ENCODE measurements at places on chromosomes 2 and 18. TPM values are rescaled to one million over a fixed set of nuclear protein-coding genes. Genes with fewer than 3 reads are reported as not detected.
A peak's percentile ranks its signal among the peaks of the same experiment; 100 is the strongest.

Gene UNC80
- total RNA-seq: not detected

Gene DNAJC5G
- not detected for total RNA-seq

Gene NBEAL1
- total RNA-seq: 28.6 TPM

DNA sequence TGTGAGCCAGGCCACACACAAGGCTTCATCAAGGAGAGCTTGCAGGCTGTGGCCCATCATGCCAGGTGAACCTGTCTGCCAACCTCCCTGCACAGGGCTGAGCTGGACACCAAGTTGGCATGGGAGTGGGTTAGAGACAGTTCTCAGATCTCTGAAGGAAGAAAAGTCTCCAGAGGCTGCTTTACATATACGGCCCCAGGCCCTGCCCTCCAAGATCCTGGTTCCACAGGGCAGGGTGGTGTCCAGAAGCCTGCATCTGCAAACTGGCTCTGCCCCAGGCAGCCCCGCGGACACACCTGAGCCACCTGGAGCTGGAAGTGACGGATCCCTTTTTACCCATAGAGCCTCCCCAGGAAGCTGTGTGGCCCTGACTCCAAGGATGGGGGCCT lies 24.2 kb upstream of the HES6 start:
- DNase-seq: no peak

DNA sequence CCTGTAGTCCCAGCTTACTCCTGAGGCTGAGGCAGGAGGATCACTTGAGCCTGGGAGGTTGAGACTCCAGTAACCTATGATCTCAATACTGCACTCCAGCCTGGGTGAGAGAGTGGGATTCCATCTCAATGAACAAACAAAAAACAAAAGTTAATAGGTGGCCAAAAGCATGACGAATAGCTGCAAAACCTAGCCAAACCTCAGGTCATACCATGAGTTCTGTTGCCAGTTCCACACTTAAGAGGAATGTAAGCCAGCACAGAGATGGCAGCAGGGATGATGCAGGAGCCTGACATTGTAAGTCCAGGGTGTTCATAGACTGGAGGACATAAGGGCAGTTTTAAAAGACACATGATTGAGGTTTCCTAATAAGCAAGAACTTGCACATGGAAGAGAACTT lies 55.3 kb upstream of the RMDN2 start:
- DNase-seq: no peak

DNA sequence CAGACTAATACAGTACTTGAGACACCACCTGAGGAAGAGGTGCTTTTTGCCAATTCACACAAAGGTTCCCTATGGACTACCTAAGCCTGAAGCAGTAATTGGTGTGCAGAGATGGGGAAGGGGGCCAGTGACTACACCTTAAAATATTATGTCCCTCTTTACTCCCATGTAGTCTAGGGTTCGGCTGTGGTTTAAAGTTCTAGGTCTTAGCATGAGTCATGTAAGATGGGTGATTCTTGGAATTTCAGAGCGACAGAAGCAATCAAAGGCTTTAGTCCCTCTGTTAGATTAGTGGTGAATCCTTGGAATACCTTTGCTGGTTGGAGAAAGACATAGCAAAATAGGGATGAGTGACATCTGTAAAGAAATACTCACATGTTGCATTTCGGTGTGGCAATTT lies 14.3 kb upstream of the CCDC85A start:
- DNase-seq: no peak

DNA sequence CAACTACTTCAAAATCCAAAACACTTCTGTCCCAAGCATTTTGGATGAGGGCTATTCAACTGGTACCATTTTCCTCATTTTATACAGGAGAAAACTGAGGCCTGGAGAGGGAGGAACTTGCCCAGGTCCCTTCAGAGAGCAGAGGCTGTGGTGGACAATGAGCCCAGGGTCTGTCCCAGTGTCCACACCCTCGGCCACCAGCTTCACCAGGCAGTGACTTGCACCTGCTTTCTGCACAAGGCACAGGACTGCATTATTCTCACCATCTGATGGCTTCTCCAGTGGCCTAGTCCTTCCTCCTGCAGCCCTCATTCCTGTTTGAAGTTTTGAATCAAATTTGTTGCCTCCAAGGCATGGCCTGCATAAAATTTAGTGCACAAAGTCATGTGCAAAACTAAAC lies 53.3 kb downstream of the RNF144A start:
- peak; percentile 38 for DNase-seq

- DNase-seq: no peak
Observed at GRCh38 chr2:45872211-45872610, 220.7 kb downstream of the PRKCE start.

- no peak for DNase-seq
Observed at GRCh38 chr2:15134957-15135356, 426.2 kb downstream of the NBAS start.

GRCh38 chr18:46134920-46135675 lies 30.9 kb downstream of the HAUS1 start:
- DNase-seq: no peak

DNA sequence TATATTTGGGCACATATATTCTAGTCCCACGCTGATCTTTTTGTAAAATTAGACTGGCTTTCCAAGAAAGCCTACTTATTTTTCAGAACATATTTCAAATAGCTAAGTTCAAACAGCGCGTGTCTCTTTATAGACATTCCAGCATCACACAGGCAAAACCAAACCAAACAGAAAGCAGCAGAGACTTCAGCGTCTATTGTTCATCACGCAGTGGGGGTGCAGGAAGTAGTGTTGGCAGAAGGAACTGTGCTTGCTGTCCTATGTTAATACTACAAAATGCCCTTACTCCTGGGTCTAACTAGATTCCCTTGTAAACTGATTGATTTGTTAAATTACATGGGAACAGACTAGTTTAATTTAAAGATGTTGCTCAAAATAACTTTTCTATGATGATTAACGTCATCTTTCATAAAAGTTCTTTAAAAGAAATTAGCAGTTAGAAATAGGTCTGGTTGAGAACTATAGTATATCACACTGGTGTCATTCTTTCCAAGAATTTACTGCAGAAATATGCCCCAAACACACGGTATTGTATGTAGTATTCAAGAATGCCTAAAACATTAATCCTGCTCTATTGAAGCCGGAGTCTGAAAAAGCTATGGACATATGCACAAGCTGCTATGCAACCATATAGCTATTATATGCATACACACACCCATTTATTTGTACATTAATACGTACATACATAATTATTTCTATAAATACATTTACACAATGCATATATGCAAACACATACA lies 436.3 kb downstream of the CBLN2 start:
- no peak for DNase-seq

- no peak for DNase-seq
Observed at GRCh38 chr18:9700261-9700796, 7.8 kb upstream of the RAB31 start.

- DNase-seq: peak; percentile 62
Observed at GRCh38 chr18:48800876-48801727, 149.7 kb downstream of the SMAD7 start.

DNA sequence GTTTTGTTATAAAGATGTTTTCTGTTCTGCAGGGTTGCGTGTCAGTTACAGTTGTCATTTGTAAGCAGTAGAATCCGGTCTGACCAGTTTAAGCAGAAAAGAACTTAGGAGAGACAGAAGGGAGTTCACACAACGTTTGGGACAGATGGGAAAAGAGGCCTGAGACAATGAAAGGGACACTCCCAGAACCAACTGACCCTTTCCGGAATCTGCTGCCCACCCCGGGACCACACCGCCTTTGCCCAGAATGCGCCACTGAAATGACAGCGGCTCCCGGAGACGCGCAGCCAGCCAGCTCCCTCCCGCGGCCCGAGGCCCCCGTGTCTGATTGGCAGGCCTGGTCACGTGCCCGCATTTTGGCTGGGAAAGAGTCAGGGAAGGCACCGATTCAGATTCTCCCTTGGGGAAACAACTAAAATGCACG lies 244.6 kb downstream of the BCL2 start:
- peak; percentile 91 for DNase-seq

DNA sequence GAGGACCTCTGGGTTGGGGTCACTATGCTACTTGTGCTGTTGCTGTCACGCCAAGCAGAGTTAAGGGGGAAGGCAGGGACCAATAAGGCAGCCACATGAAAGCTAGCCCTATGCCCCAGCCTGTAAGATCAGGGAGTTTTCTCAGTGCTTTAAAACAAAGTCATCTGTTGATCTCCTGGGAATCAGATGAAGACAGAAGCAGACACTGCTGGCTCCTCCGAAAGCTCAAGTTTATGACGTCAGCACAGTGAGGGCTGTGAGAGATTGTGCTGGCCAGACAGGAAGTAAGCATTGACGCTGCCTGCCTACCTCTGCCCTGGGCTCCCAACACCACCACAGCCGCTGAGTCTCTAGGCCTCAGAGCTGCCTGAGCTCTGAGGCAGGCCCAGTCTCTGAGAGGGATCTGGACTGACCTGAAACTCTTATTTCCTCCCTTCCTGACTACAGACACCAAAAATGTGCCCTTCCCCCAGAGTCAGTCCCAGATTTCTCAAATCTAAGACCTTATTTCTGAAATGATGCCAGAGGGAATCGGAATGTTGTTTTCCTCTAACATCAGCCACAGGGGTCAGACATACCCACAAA lies 118.1 kb upstream of the EPAS1 start:
- no peak for DNase-seq

DNA sequence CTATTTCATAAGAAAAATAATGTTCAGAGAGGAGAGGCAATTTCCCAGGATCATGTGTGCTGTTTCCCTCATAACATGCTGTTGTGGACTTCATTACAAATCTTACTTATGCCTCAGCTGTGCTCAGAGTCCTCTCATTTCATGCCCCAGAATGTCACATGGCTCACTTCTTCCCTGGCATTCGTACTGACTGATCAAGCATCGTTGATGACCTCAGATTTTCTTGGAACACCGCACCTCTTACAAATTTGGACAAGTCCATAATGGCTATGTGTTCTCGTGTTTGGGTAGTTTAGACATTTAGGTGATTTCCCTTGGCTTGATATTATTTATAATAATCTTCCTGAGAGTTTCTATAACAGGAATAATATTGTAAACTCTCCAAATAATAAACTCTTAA lies 32.9 kb downstream of the SERPINB7 start:
- DNase-seq: no peak
